ENCODE measurements at places on chromosomes 12 and 14. TPM values are rescaled to one million over a fixed set of nuclear protein-coding genes. Genes with fewer than 3 reads are reported as not detected.

Gene TSPAN19
- not detected for total RNA-seq

Gene DCAF4
- total RNA-seq: 14.0 TPM

Gene MAP1LC3B2
- 1.8 TPM for total RNA-seq

Gene CIROP
- total RNA-seq: not detected

Gene STRN3
- 95.5 TPM for total RNA-seq

Gene RPGRIP1
- not detected for total RNA-seq

Gene TRIM9
- total RNA-seq: 0.26 TPM

All from bronchial epithelial cell (primary cell).